ENCODE measurements at places on chromosomes 4 and X.

- no peak for DNase-seq
Measured at GRCh38 chr4:143346206-143346605, 9.5 kb downstream of the GAB1 start.

DNA sequence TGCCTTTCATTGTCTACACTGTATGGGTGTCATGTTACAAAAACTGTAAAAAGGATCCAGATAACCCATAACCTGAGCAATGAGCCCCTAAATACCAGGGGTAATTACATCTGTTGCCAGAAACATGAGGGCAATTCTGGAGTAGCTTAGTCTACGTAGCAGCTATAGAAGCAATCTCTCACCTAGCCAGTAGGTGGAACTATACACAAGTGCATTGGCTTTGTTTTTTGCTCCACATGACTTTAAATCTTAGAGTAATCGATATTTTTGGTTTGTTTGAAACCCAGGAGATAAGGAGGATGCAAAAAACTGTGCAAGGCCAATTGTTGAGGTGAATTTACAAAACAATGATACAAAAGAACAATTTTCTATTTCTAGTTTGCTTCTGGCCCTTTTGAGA is 57.5 kb downstream of the GPR82 start:
- DNase-seq, result peak; percentile 32

GRCh38 chr4:8533274-8533865 is 46.8 kb upstream of the GPR78 start:
- no peak for DNase-seq

DNA sequence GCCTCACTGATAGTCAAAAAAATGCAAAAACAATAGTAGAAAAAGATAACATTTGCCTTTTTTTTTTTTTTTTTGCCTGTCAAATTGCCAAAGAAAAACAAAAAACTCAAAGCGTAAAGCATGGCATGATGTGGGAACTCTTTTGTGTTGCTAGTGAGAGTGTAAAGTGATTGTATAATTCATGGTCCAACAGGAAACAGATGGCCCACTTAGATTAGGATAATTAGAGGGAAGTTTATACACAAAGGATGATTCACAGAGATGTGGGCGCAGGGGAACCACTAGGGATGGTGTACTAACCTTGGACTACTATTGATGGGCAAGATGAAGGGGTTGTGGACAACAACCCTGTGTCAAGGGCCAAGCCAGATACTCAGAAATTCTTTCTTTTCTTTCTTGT is 16.4 kb downstream of the MCUB start:
- no peak for DNase-seq

DNA sequence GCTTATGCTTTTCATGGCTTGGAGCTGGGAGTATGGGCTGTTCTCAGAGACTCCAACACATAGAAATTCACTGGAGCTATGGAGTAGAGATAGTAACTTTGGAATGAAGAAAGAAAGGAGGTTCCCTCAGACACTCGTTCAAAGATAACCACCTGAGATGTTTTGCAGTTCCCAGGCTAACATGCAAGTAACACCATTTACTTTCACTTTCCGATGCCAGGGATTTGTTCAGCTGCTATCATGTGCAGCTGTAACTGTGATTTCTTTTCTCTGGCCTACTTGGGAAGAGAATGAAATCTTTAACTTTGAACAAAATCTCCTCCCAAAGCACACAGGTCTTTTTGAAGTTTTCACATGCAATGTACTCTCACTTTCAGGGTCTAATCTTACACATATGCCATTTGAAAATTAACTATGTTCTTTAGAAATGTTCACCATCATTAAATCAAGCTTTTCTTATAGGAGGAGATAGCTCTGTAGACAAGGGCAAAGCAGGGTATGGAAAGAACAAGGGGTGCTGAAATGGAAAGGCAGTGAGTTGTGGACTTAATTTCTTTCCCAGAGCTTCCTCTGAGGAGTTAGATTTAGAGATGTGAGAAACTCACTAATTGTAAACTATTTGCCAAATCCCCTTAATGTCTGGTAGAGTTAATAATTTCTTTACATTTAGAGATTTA is 514.3 kb downstream of the PDHA2 start:
- DNase-seq, result no peak

DNA sequence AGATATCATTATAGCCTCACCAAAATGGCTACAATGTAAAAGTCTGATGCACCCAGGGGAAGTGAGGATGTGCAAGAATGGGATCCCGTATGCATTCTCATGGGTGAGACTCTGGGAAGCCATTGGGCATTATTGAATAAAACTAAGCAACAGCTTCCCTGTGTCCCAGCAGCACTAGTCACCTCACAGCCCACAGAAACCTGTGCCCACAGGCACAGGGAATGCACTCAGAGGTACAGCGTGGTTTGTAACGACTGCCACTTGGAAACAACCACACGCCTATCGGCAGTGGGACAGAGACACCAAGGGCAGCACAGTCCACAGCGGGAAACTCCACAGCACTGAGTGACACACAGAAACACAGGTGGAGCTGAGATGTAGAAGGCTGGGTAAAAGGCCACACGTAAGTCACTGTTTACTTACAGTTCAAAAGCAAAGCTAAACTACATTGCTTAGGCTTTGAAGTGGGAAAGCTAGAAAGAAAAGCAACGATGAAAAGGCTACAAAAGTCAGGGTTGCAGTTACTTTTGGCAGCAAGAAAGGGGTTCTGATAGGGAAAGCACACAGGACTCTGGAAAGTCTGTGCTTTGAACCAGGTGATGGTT is 69.2 kb downstream of the HAUS3 start:
- DNase-seq, result no peak

GRCh38 chrX:155065035-155065734 is 5.8 kb downstream of the CMC4 start:
- no peak for DNase-seq

- DNase-seq, result no peak
Measured at GRCh38 chr4:81808011-81808672, 336.4 kb upstream of the RASGEF1B start.

DNA sequence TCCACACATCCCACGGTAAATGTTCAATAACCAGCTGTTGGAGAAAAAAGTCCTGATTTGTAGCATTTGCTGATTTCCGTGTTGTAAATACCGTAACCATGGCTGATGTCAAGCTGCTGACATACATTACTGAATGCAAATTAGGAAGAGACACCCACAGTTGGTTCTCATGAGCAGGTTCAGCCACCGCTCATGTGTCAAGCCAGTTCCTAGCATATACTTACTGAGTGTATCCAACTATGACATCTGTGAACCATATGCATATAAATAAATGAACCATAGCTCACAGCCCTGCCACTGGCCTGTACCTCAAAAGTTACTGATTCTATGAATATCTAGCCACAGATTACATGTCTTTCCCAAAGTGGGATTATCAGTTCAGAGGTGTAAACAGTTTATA is 29.5 kb downstream of the FHDC1 start:
- no peak for DNase-seq

- DNase-seq, result peak; percentile 20
Measured at GRCh38 chr4:170497112-170497511, 407.4 kb upstream of the AADAT start.

DNA sequence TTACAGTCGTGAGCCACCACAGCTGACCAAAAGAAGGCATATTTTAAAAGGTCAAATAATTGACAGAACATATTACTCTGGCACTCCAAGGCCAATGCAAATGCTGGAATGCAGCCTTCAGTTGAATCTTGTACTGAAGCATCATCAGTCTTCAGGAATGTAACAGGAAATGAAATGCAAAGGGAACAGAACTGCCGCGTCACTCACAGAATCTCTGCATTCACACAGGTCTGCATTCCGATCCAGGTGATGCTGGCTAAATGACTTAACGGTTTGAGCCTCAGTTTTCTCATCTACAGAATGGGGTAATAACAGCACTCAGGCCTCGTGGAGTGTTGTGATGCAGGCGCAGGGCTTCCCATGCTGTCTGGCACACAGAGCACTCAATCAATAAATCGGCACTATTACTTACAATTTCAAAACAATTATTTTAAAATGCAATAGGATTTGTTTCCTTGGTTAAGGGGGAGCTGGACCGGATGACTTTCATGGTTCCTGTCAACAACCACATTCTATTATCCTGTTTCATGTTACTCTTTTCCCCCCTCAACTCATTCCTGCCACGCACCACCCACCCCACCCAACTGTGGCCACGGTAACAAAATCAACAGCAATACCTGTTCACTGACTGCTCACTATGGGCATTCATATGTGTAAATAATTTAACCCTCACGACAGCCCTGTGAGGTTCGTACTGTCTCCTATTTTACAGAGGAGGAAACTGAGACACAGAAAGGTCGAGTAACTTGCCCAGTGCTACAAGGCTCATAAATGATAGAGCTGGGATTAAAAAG is 32.4 kb downstream of the IGFBP7 start:
- no peak for DNase-seq

GRCh38 chr4:164648151-164648848 is 105.6 kb upstream of the SMIM31 start:
- no peak for DNase-seq

DNA sequence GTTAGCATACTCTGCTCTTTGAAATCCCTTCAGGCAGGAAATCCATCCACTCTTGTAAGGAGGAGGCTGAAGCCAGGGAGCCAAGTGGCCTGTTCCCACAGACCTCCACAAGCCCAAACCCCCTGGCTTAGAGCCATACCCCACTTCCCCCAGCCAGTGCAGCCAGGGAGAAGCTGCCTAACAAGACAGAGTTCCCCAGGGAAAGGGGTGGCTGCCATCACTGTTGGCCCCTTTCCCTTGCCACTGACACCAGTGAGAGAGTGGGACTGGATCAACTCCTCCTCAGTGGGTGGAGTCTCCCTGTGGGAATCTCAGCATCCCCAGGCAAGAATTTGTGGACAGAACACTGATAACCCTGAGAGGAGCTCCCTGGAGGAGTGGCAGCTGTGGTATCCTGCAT is 389.4 kb downstream of the PABPC4L start:
- no peak for DNase-seq

DNA sequence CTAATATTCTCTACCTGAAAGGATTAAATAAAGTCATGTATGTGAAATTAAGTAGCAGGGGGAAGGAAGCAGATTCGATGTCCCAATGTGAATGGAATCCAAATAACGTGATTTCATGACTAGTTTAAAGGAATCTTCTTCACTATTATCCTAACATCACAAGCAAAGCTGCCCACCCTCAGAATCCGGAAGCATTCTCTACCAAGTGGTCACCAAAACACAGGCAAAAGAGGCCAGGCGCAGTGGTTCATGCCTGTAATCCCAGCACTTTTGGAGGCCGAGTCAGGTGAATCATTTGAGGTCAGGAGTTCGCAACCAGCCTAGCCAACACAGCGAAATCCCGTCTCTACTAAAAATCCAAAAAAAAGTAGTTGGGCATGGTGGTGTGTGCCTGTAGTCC is 212.9 kb downstream of the LDB2 start:
- no peak for DNase-seq

GRCh38 chr4:8278009-8278395 is 8.4 kb downstream of the HTRA3 start:
- DNase-seq, result no peak

DNA sequence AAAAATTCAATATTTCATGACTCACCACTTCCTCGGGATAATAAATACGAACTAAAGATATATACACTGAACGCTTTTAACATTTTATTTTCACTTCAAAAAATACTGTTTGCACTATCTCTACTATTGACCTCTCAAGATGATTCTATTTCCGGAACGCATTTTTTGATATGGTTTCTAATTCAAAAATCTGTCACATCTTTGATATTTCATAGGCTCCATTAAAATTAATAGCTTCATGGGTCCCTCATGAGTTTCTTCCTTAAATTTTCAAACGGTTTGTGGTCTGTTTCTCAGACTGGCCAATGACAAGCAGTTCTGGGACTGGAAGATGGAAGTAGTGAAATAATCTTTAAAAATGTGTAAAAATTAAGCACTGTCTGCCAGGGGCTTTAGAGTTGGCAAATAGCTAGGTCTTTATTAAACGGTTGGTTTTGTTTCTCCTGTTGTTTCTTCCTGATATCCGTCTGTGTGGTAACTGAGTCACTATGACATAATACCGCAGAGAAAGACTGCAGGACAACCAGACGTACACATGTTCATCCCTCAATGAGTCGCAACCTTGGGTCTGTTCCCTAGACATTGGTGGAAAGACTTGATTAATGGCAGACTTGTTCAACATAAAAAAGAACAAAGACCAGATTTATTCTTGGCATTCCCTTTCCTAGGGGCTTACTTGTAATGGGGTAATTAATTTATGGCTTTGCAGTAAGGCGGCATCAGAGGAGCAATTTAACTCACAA is 133.8 kb downstream of the PALLD start:
- DNase-seq, result no peak

- DNase-seq, result no peak
Measured at GRCh38 chrX:13059637-13060499, 15.4 kb upstream of the FAM9C start.

DNA sequence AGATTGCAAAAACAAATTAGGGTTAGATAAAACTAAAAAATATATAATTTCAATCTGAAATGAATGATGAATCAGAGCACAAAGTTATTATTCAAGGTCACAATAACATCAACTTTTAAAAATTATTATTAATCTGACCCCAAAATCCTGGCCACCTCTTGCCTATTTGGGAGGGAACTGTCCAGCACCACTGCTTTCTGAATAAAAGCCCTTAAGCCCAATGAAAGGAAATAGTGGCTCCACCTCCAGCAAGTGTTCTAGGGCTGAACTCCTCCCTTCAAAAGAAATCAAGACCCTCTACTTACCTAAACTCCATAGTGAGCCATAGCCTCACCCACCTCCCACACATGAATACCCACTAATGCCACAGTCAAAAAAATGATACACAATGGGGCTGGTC is 208.2 kb downstream of the PARM1 start:
- DNase-seq, result no peak

GRCh38 chr4:187883049-187883448 is 112.5 kb upstream of the ZFP42 start:
- no peak for DNase-seq

GRCh38 chr4:8534611-8535010 is 45.6 kb upstream of the GPR78 start:
- no peak for DNase-seq

DNA sequence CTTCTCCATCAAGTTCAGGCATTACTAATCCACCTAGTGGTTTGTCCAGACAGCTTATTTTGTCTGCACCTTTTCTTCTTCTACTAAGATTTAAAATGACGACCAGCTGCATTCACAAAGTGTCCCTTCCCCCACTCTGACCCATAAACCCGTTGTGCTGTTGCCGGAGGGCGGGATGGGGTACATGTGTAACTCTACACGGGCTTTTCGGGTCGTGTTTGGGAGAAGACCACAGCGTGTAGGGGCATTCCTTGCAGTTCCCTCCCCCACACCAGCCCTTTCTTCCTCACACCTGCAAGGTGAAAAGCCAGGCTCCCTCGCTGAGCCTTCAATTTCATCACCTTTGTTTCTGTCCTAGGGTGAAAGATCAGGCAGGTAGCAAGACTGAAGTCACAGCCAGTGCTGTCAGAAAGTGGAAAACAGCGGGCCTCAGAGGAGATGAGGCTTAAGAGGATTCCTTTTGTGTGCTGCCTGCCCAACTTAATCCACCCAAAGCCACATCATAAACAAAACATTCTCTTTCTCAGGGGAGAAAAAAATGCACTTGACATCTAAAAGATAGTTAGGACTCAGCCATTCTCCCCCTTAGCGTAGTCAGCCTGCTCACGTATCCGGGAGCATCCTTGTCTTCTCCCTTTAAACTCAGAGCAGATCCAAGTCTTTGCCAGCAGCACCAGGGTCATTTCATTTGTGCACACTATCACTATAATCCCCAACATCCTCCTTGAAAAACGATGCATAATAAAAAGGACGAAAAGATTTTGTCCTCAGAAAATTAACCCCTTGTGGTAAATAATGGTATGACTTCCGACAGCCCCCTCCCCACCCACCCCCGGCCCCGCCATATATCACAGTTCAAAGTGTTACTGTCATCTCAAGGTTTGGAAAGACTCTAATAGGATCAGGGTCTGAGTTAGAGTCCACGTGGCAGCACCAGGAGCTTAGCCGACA is 599.0 kb downstream of the RAB28 start:
- peak; percentile 48 for DNase-seq

Data from retina (tissue), 1 donor.